ENCODE measurements at places on chromosomes 6 and 20. TPM values are rescaled to one million over a fixed set of nuclear protein-coding genes. Genes with fewer than 3 reads are reported as not detected.

KAT14 gene
- total RNA-seq = 15.6 TPM

HRH3 gene
- not detected for total RNA-seq

MAS1 gene
- total RNA-seq = not detected

BCAS1 gene
- total RNA-seq = 1.3 TPM

BHLHE23 gene
- total RNA-seq = not detected

PSMB9 gene
- 198 TPM for total RNA-seq

BANF2 gene
- total RNA-seq = not detected

ENPP1 gene
- total RNA-seq = 0.27 TPM

BTN2A1 gene
- total RNA-seq = 45.1 TPM

SULF2 gene
- total RNA-seq = 0.20 TPM

GNAS-AS1 gene
- total RNA-seq = 1.5 TPM

Measured in activated B cell treated with CpG ODN at 0.5 μM for 24 hours (primary cell).